Stimulated activated CD4-positive, alpha-beta T cell treated with anti-CD3 and anti-CD28 coated beads, Interleukin-1b, Interleukin-23, amount 100 ng/mL, for 1 hour (primary cell): ENCODE measurements at places on chromosomes 7 and 10.

- DNase-seq, result no peak
Observed at GRCh38 chr10:69425511-69426298, 9.0 kb upstream of the TACR2 start.

GRCh38 chr7:41045556-41046123 is 657.2 kb downstream of the INHBA start:
- DNase-seq, result no peak

GRCh38 chr10:99368646-99369045 is 39.5 kb downstream of the CNNM1 start:
- DNase-seq, result no peak

- DNase-seq, result no peak
Observed at GRCh38 chr10:35421553-35422178, 85.4 kb downstream of the CCNY start.

DNA sequence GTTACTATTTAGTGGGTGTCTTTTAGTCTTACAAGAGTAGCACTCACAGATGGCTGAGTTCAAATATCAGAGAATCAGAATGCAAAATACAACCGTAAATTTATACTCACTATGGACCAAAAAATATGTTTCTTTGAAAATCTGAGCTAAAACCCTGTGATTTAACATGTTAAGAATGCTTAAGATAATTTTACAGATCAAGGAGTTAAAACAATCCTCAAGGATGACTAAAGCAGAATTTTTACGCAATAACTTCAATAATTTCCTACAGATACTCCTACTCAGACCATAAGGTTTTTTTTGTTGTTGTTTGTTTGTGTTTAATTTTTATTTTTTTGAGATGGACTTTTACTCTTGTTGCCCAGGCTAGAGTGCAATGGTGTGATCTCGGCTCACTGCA is 47.9 kb upstream of the CCDC6 start:
- DNase-seq, result no peak

GRCh38 chr7:12601302-12601869 is 30.9 kb downstream of the SCIN start:
- DNase-seq, result no peak

DNA sequence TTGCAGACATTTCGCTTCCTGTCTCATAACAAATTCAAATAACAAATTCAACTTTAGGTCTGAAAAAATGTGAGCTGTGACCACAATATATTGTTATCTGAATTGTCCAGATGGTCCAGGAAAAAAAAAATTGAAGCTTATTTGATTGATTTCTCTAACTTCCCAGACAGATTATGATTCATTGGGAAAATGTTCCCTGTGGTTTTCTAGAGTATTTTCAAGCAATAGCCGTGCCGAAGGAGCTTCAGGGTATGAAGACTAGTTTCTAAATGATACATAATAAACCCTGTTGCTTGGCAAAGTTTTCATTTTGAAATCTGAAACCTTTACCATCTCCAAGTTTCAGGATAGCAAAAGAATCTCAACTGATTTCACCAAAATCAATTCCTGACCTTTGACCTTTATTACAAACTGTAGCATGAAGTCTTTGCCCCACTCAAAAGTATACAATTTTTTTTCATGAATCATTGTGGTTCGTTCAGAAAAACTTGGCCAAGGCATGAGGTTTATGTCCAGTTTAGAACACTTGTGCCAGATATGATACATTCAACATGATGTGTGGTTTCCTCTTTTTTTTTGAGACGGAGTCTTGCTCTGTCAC is 109.9 kb downstream of the JCAD start:
- no peak for DNase-seq

DNA sequence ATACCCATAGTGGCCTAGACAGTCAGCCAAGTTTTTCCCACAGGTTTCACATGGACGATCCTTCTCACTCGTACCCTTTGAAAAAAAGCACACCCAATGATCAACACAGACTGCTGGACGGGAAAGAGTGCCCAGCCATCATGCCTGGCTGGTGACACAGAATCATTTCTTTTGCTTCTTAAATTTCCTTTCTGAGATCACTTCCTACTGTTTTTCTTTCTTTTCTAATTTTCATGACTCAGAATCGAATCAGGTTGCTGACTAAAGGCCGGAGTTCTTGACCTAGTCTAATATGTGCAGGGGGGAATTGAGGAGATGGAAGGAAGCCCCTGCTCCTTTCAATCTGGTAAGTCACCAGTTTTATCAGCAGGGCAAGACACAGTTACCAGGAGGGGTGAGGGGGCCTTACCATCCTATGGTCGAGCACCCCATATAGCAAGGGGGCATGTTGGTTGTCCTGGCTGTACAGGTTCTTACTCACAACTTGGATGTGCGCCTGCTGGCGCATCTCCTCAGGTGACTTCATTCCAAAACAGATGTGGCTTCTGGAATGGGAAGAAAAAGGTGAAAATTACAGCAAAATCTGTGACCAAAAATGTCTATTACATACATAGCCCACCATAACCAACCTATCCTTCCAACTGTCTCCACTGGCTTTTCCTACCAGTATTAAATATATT is 3.5 kb downstream of the POLR3A start:
- no peak for DNase-seq

DNA sequence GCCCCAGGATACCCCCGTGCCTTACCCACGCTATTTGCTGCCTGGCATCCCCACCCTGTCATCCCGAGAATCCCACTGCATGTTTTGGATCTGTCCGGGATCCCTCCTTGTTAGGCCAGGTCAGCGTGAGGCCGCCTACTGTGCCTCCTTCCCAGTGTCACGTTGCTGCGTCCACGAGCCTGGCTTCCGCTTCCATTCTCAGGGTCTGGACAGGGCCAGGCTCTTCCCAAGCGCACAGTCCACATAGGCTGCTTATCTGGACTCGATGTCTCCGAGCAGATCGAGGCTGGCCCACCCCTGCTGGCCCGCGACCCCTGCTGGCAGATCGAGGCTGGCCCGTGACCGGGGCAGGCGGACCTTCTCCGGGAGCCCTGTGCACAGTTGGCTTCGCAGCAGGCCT is 27.1 kb downstream of the FOXK1 start:
- DNase-seq, result no peak

GRCh38 chr10:103582331-103583123 is 89.0 kb downstream of the NEURL1 start:
- no peak for DNase-seq

DNA sequence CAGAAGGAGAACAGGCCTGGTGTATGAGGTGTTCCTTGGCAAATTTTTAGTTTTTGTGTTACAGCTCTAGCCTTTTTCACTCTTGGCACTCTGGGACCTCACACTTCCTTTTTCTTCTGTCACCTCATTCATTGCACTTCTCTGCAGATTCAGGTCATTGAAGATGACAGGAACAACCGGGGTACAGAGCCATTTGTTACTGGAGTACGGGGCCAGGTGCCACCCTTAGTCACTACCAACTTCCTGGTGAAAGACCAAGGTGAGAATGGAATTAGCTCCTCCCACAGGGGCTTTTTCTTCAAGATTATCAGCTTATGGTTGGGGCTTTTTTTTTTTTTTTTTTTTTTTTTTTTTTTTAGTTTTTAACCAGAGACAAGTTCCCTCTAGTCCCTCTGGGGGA is 18.5 kb upstream of the CHCHD1 start:
- DNase-seq, result no peak

DNA sequence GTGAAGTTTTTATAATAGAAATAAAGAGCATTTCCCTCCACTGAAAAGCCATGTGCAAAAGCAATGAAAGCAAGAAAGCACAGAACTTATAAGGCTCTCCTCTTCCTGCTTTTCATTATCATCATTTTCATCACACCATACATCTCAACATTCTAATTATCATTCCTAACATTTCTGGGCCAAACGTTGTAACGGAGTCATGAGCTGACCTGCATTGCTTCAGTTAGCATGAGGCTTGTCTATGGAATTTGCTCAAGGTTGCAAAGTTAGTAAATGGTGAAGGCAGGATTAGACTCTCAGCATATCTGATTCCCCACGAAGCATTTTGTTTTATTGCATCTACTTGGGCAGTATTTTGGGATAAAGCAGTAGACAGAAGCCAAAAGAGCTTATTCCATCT is 11.4 kb downstream of the SCIN start:
- DNase-seq, result no peak

- no peak for DNase-seq
Observed at GRCh38 chr10:17859492-17860156, 50.5 kb downstream of the MRC1 start.

- no peak for DNase-seq
Observed at GRCh38 chr7:84134169-84134568, 60.4 kb downstream of the SEMA3A start.

GRCh38 chr7:24786941-24787340 is 29.7 kb upstream of the GSDME start:
- DNase-seq, result no peak

DNA sequence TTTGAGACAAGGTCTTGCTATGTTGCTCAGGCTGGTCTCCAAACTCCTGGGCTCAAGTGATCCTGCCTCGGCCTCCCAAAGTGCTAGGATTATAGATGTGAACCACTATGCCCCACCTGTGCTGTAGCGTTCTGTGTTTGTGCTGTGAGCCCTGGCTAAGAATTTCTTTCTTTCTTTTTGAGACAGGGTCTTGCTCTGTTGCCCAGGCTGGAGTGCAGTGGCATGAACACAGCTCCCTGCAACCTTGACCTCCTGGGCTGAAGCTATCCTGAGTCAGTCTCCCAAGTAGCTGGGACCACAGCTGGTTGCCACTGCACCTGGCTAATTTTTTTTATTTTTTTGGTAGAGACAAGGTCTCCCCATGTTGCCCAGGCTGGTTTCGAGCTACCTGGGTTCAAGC is 11.4 kb downstream of the TSPAN13 start:
- no peak for DNase-seq

GRCh38 chr10:129099486-129099885 is 367.6 kb upstream of the MGMT start:
- no peak for DNase-seq

GRCh38 chr7:101273206-101273605 is 28.3 kb upstream of the FIS1 start:
- no peak for DNase-seq

GRCh38 chr7:23418046-23418445 is 52.2 kb downstream of the IGF2BP3 start:
- no peak for DNase-seq

GRCh38 chr7:12594122-12594897 is 23.8 kb downstream of the SCIN start:
- no peak for DNase-seq

- no peak for DNase-seq
Observed at GRCh38 chr10:112775892-112776674, 174.0 kb upstream of the TCF7L2 start.

DNA sequence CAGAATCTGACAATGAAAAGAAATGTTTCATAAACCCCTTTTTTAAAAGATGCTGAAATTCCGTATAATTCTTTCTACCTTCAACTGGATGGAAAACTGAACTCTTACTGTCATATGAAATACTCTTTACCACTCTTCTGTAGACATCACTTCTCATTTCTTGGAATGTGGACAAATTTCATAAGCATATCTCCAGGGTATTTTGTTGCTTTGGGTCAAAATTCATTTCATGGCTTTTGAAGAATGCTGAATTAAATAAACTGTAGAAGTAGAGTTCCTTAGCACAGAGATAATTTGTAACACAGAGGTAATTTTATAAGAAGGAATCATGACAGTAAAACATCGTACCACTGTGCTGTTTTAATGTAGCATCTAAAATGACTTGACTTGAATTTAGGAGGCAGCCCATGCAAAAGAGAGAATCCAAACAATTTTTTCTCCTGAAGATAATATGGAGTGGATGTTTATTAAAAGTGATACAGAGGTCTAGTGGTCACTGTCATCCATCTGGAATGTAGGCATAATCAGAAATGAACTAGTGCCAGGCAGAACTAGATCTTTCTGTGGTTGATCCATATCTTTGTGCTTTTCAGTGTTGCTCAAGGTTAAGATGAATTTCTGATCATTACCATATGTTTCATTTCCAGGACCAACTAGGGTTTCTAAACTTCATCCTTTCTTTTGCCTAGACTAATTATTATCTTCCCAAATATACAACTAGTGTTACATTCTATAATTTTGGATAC is 492.0 kb downstream of the KIF20B start:
- no peak for DNase-seq

- DNase-seq, result no peak
Observed at GRCh38 chr7:139022286-139022685, 13.6 kb downstream of the ZC3HAV1L start.
